ENCODE measurements at places on chromosomes 5 and 9.

DNA sequence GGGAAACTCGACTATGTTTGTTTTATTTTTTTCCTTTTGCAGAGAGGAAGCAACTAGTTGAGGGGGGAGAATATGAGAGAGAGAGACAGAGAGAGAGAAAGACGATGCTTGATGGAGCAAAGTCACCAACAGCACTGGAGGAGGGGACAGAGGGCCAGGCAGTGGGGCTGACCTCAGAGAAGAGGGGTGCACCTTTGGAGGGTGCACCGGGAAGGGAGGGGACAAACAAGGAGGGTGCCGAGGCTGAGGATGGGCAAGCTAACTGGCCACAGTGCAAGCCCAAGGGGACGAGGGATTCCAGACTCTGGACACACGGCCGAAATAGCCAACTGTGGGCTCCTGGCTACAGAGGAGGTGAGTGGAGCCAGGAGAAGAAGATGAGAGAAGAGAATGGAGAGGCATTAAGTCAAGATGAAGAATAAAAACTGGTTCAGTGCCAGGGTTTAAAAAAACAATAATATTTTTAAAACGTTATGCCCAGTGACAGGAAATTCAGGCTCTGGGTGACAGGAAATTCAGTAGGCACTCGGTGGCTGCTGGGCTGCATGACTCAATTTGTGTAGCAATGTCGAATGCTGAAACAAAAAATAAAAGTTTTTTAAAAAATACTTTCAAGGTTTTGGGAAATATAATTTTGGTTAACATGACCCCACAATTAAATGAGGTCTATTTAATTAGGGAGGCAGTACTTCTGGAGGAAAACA lies 13.3 kb upstream of the GLRX start:
- no peak for DNase-seq

DNA sequence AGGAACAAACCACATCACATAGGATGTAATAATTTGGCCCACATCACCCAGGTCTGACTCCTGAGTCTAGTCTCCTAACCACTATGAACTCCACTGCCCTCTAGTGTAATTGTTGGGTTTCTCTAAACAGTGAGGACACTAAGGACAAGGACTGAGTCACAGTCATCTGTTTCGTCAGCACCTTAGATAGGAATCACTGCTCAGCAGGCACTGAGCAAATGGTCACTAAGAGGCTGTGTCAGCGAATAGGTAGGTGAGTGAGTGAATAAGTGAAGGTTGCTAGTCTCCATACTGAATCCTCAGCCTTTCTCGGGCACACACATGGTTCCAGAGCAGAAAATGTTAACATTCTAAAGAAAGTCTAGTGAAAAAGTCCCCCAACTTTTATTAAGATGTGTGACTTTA lies 278.6 kb downstream of the SPOCK1 start:
- DNase-seq = peak; percentile 73

- DNase-seq = peak; percentile 26
These were observed 1380.1 kb upstream of the NUDT12 start for GRCh38 chr5:104942735-104943134.

DNA sequence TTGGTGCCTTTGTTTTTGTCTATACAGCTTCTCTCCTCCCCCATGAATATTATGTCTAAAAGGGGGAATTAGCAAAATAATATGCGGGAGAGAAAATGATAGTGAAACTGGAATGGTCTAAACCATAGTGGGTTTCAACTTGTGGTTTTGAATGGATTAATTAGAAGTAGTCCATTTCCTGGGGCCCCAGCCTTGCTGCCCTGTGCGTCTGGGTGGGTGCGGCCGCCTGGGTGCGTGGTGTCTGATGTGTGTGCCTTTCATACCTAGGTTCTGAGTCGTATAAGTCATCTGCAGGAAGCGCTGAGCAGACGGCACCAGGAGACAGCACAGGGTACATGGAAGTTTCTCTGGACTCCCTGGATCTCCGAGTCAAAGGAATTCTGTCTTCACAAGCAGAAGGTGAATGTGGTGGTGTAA lies 120.0 kb upstream of the CACNA1B start:
- peak; percentile 59 for DNase-seq

Data from astrocyte of the hippocampus (primary cell).